CD4-positive, alpha-beta T cell treated with Interleukin-1 beta for 1 hour (primary cell): ENCODE measurements at places on chromosomes 3 and 15.

DNA sequence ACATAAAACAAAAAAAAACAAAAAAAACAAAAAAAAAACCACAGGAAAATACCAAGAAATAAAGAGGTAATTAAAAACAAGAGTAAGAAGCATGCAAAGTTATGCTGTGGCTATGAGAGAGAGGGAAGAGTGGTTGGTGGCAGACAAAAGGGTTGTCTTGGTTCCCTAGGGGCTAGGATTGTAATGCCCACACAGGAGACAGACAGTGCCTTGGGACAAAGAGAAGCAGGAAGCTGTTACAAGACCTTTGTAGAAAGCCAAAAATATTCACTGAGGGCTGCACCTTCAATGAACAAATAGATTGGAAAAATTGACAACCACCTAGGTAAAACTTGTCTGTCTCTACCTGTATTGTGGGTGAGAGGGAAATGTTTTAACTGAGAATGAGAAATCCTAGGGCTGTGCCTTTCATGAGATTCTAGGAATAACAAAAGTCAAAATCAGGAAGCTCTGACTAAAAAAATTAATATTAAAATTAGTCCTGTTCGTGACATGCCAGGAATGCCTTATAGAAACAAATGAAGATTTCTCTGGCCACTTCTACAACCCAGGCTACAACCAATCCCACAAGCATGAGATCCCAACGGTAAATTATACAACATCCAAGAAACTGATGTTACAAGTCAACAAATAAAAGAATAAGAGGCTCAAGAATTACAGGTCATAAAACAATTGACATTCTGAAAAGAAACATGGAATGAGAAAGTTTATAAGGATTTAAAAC, 45.0 kb upstream of the PRICKLE2 start:
- DNase-seq, result no peak

DNA sequence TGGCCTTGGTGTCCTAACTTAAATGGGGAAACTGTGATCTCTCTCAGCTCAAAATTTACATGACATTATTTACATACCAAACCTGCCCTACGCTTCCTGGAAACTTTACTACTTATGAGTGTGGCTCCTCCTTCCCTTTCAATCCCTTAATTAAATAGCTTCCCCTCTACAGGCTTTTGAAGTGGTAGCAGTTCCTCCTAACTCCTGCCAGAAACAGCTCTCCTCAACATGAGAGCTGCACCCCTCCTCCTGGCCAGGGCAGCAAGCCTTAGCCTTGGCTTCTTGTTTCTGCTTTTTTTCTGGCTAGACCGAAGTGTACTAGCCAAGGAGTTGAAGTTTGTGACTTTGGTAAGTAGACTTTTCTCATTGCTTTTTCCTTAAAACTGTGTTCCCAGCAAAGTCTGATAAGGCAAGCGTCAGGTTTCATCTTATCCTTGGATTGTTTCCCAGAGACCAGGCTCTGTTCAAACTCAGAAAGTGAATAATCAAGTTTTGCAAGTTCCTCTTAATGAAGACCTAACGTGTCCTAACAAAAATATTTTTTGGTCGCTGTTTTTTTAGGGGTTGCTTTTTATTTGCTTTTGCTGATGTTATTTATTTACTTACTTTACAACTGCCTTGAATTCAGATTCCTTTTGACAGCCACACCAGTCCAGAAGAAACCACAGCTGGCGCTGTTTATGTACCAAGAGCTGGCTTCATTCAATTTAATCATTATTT, at the start of gene ACP3:
Gene ACP3, plus strand, starts transcription at position 179 of the 720 bp plus-strand sequence. Its CDS starts 50 bp downstream, at position 229.
- DNase-seq, result peak; percentile 2

DNA sequence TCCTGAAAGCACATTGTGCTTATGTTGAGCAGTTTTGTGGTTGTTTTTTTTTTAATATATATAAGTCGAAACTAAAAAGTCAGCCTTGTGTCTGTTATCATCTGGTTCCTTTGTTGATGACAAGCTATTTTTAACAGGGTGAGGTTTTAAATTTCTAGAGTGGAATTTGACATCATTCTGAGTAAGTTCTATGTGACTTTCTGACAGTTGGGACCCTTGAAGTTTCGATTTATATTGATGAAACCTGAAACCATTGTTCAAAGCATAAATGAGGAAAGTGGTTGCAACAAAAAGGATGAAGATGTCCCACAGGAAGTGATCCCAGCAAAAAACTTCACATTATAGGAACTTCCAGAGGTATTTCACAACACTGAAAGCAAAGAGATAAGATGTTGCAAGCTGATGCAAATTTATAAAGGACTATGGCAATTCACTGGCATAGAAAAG, 94.0 kb downstream of the CYP19A1 start:
- DNase-seq, result no peak

GRCh38 chr15:69468241-69469121, 15.9 kb downstream of the RPLP1 start:
- DNase-seq, result peak; percentile 89

- peak; percentile 87 for DNase-seq
Observed at GRCh38 chr3:37996785-37997301, 6.3 kb downstream of the VILL start.

GRCh38 chr3:46406443-46406787, 451 bp downstream of the CCR5AS start:
- peak; percentile 81 for DNase-seq

DNA sequence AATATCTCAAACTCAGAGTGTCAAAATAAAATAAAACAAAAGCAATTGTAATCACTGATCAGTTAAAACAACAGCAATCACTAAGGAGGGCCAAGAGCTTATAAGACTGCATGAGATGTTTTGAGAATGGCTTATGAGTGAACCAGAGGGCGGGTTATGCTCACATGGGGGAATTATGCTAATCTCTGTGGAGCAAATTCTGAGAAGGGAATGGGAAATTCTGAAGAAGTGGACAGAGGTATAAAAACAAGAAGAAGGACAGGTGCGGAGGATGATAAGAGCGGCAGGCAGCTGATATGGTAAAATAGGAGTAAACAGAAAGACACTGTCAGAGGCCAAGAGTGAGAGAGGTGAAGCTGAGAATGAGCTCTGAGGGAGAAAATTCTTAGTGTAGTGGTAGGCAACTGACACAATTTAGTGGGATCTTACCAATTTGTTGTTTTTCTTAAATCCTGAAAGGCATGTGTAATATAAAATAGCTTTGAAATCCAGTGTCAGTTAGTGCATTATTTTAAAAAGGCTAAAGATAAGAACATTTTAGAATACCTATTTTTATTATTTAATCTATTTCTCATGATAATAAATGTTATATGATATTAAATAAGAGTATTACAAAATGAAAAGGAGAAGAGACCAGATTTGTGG, 133.8 kb downstream of the SPATA16 start:
- DNase-seq, result no peak

- DNase-seq, result no peak
Observed at GRCh38 chr15:60584355-60584998, 105.5 kb upstream of the ICE2 start.

DNA sequence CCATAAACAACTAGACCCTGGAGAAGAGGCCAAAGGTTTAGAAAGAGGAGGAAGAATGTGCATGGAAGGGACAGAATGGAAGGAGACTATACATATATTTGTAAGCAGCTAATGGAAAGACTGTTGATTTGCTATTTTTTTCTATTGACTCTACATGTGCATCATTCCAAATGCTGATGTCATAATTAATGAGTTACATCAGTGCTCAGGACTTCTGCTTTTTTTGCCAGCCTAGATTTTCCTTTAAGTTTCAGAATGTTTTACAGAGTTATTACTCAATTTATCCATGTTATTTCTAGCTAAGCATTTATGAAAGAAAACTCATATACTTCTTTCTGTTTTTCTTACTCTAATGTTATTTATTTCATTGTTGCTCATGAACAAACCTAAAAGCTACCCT, 62.6 kb upstream of the VGLL3 start:
- no peak for DNase-seq

DNA sequence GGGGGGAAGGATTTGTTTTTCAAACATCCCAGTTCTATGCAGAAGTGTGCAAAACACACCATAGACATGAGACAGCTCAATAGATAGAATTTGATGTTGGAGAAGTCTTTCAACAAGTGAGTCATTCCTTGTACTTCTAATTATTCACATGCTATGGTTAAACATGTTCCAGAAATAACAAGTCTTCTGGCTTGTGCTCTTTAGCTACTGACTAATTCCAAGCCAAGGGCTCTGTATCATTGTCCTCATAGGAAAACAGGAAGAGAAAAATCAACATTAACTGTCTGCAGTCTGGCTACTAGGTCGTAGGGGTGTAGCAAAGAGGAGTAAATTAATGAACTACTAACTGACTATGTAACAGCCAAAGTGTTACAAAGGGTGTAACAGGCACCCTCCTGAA, 25.8 kb downstream of the LDHAL6B start:
- no peak for DNase-seq

DNA sequence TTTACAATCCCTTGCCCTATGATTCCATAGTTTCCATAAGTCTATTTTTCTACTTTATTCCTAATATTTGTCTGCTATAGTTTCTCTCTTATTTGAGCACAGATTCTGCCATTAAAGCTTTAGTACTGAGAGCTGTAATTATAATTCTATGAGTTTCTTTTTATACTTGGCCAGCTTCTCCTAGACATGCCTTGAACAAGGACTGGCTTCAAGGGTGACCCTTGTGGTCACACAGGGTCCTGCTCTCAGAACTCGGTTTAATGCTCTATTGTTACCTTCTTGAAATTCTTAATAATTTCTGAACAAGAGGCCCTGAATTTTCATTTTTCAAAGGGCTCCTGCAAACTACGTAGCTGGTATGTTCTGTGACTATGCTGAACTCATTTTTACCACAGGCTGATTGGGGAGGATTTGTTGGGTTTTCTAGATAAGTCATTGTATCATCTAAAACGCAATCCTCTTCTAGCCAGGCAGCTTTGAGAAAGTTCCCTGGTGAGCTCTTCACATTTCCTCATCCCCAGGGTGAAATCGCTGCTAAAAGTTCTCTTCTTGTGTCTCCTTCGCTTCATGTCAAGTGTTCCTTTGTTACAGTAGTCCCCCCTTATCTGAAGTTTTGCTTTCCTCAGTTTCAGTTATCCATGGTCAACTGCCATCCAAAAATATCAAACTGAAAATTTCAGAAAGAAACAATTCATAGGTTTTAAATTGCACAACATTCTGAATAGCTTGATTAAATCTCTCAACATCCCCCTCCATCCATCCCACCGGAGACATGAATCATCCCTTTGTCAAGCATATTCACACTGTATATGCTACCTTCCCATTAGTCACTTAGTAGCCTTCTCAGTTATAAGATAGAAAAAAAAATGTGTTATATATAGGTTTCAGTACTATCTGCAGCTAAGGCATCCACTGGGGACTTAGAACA, 12.6 kb upstream of the PLCL2 start:
- no peak for DNase-seq

GRCh38 chr3:58536501-58537411, at the start of gene ACOX2:
Gene ACOX2 (minus strand): TSS chr3:58537190. CDS start chr3:58535106, 2,084 bp downstream.
- no peak for DNase-seq

DNA sequence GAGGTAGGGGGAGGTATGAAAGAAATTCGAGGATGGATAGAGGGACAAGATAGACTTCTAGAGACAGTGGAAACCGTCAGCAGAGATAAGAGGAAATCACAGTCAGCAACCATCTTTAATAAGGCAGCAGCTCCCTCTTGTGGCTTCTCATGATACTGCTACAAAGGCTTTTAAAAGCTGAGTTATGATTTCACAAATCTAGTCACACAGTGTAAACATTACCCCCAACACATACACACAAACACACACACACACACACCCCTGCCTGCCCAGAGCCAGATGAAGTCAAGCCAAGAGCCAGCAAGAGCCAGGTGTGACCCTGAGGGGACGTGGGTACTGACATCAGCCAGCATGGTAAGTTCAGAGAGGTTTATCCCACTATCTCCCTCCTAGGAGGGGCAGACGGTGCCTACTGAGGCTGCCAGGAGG, 18.9 kb upstream of the TGM5 start:
- DNase-seq, result peak; percentile 46

- DNase-seq, result no peak
Observed at GRCh38 chr3:97487587-97487986, 277.0 kb upstream of the ARL6 start.

DNA sequence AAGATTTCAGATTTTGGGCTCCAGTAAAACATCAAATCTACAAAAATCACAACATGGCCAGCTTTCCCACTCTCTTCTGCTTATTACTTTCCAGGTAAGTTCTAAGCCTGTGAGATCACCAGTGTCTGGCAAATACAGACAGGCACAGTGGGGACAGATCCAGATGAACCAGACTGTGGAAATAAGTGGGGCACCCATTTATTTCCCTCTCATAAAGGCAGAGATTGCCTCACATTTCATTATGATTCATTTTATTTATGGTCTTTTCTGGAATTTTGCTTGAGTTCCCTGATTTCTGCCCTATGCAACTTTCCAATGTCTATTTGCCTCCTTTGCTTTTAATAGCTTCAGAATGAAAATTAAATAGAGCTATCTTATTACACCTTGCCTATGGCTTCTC, 66.8 kb downstream of the GREM1 start:
- no peak for DNase-seq

DNA sequence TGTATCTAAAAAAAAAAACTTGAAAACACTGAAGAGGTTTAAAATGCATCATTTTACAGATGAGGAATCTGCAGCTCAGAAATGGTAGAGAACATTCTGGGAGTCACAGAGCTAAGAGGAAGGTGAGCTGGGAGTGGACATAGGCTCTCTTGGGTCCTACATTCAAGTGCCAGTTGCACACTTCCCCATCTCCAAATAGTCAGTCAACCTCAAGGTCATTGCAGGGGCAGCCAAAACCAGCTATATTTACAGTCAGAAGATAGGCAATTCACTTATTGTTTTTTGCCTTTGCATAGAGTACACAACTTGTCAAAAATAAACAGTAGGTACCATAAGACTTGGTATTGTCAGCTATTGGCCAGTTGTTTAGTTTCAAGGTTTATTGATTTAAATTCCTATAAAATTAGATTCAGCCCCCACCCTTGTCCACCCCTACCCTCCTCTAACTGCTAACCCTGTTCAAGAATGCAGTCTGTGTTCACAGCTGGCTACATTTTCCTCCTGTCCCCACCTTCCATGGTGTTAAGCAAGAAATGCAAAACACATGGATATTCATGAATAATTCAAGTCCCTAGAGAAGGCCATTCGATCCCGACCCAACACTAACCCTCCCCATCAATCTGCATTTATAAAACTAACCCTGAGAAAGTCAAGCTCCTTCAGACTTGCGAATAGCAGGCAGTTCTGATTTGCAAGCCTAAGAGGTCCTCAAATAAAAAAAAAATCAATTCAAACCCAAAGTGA, 567.0 kb upstream of the MCTP2 start:
- no peak for DNase-seq

DNA sequence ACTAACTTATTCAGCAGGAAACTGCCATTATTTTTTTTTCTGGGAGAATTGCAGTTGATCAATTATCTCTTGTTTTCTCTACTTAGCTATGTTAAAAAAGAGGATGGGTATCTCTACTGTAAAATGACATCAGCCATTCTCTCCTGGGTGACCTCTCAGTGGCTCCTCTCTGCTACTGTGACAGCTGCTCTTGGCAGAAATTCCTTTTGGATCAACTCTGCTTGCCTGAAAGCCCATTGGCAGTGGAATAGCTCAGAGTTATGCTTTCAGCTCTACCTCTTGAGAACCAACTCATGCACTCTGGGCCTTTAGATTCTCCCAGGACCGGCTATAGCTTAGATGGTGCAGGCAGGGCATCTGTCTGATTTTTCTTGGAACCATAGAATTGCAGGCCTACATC, 99.9 kb upstream of the GAP43 start:
- DNase-seq, result no peak
